CD4-positive, alpha-beta T cell treated with Interleukin-1 beta for 1 hour (primary cell): ENCODE measurements at places on chromosomes 1 and 21.

- peak; percentile 25 for DNase-seq
These were observed 684 bp upstream of the MRPL20 start for GRCh38 chr1:1407636-1408318.

DNA sequence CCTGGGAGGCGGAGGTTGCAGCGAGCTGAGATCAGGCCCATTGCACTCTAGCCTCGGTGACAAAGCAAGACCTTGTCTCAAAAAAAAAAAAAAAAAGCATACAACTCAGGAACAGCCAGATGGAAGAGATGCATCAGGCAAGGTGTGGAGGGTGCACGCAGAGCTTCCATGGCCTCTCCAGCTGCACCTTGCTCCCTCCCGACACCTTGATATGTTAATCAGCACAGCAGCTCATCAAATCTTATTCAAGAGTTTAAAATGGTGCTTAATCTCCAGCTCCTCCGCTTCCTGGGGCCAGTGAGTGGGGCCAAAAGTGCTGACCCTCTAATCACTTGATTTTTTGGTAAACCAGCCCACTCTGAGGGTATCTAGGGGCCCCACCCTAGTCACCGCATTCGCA, 29.3 kb upstream of the FAM89A start:
- no peak for DNase-seq

DNA sequence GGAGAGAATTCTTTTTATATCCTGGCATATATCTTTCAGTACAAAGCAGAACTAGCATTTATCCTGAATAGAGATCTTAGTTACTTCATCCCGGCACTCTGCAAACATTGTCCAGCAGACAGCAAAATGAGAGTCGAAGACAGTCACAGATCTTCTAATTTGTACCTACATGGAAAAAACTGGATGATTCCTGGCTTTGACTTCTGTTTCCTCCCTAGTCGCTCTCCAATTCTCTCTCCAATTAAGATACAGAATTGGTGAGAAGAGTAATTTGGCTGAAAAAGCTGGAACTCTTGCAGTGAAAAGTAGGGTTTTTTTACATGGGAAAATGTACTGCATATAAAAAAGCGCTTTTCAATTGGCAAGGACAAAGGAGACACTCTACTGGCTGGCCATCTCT, 151.1 kb upstream of the C8B start:
- DNase-seq: no peak

DNA sequence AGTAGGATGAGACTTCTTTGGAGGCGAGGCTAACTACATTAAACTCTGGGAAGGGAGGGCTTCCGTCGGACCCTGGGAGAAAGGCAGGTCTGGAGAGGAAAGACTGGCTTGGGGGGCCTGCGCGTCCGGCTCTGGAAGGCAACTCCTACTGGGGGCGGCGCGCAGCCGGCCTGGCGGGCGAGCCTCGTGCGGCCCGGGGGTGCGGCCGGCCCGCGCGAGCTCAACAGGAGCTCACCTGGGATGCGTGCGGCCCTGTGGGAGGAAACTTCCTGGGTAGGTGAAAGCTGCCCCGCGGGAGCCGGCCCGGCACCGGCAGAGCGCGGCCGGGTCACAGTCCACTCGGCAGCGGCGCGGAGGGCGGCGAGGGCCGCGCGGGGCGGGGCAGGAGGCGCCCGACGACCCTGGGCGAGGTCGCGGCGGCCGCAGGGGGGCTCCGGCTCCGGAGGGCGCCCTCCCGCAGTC, 449 bp downstream of the EPS15 start:
- DNase-seq: peak; percentile 29

DNA sequence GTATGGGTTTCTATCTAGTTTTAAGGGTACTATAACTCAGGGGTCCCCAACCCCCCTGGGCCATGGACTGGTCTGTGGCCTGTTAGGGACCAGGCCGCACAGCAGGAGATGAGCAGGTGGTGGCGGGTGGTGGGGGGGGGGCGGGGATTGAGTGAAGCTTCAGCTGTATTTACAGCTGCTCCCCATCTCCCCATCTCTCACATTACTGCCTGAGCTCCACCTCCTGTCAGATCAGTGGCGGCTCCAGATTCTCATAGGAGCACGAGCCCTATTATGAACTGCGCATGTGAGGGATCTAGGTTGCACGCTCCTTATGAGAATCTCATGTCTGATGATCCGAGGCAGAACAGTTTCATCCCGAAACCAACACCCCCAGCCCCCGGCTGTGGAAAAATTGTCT, 95.1 kb upstream of the SLC45A1 start:
- DNase-seq: no peak

GRCh38 chr1:29466258-29466657, 229.9 kb downstream of the PTPRU start:
- DNase-seq: no peak

- no peak for DNase-seq
These were observed at the start of gene OLIG2 for GRCh38 chr21:33025489-33026442. TSS of gene OLIG2 (plus strand) at chr21:33025935. CDS start at chr21:33026863, 928 bp downstream.

DNA sequence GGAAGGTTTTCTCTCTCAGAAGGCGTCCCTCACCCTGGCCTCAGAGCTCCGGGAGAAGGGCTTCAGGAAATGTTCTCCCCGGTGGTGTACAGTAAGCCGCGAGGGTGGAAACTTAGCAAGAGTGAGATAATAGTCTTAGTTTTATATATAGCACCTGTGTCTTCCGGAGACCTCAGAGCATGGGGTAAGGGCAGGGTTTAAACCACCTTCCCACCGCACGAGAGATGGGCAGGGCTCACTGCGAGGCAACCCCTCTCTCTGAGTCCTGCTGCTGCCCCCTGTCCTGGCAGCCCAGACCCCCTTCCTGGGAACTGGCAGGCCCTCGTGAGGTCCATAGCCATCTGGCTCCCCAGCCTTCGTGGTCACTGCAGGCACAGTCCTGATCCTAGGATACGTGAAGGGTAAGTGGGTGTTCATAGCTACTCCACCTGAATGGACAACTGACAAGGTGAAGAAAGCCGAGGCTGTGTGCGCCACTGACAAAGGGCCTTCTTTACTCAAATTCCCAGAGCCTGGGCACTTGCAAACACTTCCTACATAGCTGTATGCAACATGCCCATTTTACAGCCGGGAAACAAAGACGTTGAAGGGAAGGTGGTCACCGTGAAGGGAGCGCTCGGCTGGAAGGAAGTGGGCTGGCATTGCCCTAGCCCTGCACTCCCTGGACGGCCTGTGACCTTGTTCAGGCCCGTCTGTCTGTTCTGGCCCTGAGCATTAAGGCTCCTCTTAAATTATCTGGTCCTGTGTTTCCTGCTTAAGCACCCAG, 26.9 kb downstream of the ITPKB start:
- DNase-seq: peak; percentile 60

- peak; percentile 72 for DNase-seq
These were observed 63.9 kb upstream of the EFHD2 start for GRCh38 chr1:15345705-15346345.
